ENCODE measurements at places on chromosomes 2 and 18.

DNA sequence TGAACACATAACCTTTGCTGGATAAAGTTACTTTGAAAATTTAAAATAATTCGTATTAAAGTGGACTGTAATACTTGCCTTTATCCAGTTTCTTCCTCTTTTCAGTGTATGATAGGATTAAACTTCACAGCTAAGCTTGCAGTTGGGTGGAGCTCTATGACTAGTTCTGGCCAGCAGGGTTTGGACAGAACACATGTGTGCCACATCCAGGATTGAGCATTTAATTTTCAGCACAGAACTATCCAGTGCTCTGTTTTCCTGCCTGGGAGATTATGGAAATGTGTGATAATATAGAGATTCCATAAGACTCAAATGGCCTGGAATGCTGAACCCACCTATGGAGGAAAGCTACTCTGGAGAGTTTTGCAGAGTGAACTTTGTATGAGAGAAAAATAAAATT is 200.2 kb downstream of the OSR1 start:
- DNase-seq = no peak

DNA sequence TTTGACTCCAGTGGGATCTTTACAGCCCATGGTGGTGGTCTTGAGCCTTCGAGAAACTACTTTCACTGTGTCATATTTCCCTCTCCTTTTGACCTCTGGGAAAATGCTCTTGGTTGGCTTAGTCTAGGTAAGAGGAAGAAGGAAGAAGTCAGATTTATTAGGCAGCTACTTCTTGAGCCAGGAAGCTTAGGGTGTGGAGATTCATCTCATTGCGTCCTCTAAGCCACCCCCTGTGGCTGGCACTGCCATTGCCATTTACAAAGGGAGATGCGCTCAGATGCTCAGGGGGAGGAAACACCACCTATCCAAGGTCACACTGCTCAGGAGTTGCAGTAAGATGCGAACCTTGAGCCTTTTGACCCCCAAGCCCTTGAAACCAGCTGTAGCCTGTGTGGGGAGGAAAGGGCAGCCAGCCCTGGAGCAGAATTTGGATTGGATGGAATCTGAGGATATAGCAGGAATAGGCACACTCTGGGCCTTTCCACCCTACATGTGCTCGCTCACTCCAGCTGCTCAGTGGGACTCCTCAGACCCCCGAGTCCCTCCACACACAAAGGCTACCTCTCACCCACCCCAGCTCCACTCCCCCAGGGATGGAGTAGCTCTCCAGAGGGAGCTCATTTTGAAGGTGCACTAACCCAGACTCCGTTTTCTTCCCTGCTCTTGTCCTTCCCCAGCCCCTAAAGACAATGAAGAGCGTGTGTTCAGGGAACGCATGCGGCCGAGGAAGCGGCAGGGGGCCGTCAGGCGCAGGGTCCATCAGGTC is 321.3 kb upstream of the EPAS1 start:
- DNase-seq = no peak

DNA sequence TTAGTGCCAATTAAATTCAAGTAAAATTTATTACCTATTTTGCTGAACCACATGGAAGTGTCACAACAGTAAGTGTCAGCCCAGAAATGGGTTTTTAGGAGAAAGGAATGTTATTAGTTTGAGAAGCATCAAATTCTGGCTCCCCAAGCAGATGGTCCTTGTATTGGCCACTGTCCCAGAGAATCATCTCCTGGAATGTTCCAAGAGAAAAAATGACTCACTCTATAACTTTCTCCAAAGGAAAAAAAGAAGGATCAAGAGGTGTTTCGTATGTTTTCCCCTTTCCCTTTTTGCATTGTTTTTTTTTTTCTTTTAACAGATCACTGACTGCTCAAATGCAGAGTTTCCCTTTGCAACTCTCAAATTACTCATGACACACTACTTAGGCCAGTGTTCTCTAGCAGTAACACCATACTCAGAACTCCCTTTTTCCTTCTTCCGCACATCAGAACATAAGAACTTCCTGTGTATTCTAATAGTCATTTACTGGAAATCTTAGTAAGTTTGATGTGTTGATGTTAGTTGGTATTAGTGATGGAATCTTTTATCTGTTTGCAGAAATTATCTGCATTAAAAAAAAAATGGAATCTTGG is 390.3 kb downstream of the GPD2 start:
- no peak for DNase-seq

- peak; percentile 90 for DNase-seq
These were observed 125.7 kb downstream of the HDAC4 start for GRCh38 chr2:239275044-239275685.

GRCh38 chr2:3267869-3268704 is 109.5 kb downstream of the EIPR1 start:
- peak; percentile 25 for DNase-seq

DNA sequence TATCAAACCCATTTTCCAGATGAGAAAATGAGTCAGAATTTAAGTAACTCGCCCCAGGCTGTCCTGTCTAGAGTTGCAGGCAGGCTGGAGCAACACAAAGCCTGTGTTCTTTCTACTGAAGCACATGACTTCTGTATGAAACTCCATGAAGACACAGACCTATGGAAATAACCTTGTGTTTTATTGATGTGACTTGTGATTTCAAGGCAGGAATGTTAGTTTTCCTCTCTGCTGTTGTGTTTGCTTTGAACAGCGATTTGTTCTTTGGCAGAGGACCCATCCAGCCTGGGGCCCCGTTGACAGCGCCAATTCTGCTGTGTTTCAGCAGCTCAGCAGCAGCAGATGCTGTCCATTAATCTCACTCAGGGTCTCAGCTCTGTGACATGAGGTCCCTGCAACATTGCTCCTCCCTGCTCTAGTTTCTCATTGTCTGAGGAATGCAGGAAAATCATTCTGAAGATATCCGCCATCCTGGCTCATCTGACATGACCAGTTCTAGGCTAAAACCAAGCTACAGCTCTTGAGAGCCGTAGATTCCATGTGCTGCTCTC is 344.3 kb upstream of the RAB12 start:
- no peak for DNase-seq

GRCh38 chr2:232263295-232263694 is 115.3 kb upstream of the ALPP start:
- no peak for DNase-seq

- no peak for DNase-seq
These were observed 124.6 kb downstream of the TMEFF2 start for GRCh38 chr2:192070099-192070498.

DNA sequence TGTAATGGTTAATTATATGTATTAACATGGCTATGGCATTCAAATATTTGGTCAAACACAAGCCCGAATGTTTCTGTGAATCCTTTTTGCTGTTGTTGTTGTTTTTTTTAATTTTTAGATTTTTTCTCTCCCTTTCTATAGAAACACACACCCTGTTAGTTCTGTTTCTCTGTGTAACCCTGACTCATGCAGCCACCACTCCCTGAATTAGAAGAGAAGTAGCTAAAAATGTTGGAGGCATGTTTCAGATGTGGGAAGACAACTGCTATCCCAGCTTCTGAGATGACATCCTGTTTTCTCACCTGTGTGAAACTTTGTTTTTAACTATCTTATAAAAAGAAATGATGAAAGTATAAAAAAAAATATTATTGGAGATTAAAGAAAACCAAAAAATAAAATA is 219.6 kb upstream of the RGPD4 start:
- DNase-seq = no peak

GRCh38 chr2:204133476-204133875 is 196.9 kb downstream of the ICOS start:
- DNase-seq = no peak

DNA sequence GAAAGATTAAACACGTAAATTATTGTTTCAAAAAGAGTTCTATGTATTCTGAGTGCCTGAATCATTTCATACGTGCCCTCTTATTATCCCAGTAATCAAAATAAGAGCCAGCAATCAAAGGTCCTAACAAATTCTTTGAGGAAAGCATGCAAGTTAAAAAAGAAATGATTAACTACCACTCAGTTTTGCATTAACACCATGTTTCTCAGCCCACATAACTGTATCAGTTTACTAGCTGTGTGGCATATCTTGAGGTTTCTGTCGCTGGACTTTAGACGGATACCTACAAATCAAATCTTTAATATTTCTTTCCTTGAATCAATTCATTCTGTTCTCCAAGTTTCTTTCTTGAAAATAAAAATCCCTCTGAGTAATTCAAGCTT is 668.9 kb upstream of the CHAC2 start:
- DNase-seq = no peak

All from right cardiac atrium (tissue), 5 donors.